ENCODE measurements at places on chromosomes 3 and 15.

DNA sequence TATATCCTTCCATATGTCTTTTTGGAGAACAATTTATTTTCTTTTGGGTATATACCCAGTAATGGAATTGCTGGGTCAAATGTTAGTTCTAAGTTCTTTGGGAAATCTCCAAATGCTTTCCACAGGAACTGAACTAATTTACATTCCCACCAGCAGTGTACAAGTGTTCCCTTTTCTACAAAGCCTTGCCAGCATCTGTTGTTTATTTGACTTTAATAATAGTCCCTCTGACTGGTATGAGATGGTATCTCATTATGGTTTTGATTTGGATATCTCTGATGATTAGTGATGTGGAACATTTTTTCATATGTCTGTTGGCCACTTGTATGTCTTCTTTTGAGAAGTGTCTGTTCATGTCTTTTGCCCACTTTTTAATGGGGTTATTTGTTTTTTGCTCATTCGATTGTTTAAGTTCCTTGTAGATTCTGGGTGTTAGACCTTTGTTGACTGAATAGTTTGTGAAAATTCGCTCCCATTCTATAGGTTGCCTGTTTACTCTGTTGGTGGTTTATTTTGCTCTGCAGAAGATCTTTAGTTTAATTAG, 48.4 kb downstream of the TMEM45A start:
- DNase-seq: no peak

GRCh38 chr3:159805411-159805772, 183.2 kb upstream of the IL12A start:
- DNase-seq: no peak

- DNase-seq: no peak
These were observed 73.1 kb upstream of the UMPS start for GRCh38 chr3:124657138-124657537.

DNA sequence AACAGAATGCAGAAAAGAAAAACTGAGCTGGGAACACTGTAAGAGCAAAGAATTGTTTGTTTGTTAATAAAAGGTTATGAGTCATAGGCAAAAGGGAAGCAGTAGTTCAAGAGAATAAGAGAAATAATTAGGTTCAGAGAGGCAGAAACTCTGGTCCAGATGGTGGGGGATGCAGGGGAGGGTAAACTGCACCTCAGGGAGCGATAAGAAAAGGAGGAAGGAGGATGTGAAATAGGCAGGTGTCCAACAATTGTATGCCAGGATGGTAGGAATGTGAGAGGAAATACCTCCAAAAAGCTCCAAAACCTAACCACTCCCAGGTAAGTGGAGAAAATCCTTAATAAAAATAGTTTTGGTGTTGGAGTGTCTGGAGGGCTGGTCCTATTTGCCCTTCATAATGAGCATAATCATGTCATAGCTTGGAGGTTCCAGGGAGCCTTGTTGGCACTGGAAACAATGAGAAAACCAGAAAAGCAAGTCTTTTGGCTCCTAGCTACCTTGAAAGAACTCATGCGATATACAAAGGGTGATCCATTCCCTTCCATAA, 405.4 kb upstream of the TBL1XR1 start:
- DNase-seq: peak; percentile 56

GRCh38 chr3:97291901-97292300, 472.7 kb upstream of the ARL6 start:
- no peak for DNase-seq

DNA sequence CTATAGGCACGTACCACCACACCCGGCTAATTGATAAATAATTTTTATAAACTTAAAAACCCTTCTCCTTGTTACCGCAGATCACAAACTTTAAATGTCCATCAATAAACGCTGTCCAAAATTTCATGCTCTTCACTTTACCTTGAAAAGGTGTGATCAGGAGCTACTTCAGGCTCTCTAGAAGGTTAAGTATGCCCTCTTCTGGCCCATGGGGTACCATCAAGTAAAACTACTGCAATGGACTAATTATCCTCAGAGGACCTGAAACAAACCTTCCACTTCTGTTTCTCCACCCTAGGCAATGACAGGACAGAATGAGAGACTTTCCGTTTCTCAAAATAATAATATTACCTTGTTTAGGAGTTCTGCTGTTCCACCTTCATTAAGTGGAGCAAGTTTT, 9.2 kb downstream of the LZTFL1 start:
- no peak for DNase-seq

DNA sequence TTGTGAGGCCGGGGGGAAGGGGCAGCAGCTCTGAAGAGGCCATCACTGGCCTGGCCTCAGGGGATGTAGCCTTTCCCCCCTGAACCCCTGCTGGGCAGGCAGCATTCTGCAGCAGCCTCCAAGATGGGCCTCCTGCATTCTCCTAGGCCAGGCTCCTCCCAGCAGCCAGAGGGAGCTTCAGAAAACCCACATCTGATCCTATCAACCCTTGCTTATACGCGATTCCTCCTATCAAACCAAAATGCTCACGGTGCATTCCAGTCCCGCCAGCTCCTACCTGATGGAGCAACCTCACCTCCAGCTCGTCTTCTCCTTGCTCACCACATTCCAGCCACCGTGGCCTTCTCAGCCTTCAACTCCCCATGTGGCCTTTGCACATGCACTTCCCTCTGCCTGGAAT, 85.7 kb downstream of the MEGF11 start:
- no peak for DNase-seq

- DNase-seq: no peak
These were observed 8.1 kb upstream of the MAP6D1 start for GRCh38 chr3:183833516-183833915.

DNA sequence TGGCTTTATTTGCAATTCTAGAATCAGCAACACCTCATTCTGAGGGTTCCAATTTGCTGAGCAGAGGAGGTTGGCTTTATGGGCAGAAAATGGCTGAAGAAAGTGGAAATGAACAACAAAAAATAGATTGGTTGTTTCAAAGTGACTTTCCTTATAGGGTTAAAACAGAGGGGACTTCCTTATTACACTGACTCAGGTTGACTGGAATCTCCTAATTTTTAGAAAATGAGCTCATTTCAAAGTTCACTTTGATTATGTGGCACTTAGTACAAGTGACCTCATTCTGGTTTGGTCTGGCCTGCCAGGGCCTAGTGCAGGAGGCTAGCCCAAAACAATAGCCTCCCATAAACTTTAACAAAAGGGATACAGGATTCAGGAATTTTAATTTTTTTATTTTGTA, 41.4 kb downstream of the NFKBIZ start:
- DNase-seq: no peak

- DNase-seq: no peak
These were observed 831 bp upstream of the KAT2B start for GRCh38 chr3:20039466-20039764.

DNA sequence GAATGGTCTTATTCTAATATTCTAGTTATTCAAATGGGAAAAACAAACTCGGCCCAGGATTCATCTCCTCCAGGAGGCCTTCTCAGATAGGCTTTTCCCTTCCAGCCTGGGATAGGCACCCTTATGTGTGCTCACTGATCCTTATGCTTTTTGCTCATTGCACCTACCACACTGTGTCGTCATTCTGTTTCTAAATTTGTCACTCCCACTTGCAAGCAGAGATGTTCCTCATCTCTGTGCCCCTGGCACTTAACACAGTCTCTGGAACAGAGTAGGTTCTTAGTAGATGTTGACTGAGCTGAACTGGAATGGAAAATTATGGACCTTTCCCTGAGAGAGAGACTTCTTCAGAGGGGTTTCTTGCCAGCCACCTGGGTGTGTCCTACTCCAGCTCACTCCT, 18.7 kb upstream of the SPG11 start:
- DNase-seq: no peak

DNA sequence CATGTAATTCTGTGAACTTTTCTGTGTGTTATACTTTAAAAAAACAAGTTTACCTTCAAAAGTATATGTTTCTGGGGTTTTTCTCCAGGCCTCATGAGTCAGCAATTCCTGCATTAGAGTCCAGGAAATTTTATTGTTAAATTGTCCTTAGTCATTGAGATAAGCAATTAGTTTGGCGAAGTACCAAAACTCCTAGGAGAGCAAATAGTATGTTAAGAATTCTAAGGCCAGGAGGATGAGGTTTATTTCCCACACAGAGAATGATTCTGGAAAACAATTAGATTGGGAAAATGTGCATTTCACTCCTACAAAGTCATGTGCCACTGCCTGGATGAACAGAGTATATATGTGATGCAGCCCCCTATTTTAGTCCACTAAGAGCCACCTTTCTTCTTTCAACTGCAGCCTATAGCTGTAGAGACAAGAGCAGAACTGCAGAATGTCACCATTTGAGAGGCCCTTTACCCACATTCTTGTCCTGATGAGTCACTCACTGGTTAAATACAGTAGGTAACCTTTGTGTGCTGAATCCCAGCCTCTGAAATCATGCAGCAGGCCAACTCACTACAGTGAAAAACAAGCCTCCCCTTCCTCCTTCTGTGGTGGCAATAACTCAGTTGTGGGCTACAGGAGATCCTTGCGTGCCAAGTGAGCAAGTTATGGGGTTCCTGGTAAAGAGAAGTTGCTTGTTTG, 452.8 kb upstream of the THBS1 start:
- peak; percentile 94 for DNase-seq

- DNase-seq: peak; percentile 34
These were observed 2.2 kb downstream of the IGF1R start for GRCh38 chr15:98650417-98651035.

- peak; percentile 21 for DNase-seq
These were observed 59.3 kb downstream of the C3orf85 start for GRCh38 chr3:109195815-109196214.

GRCh38 chr3:45995236-45996192, at the start of gene FYCO1:
Gene FYCO1 (minus strand): TSS chr3:45995824. CDS start chr3:45984910, 10,914 bp downstream.
- DNase-seq: peak; percentile 69

DNA sequence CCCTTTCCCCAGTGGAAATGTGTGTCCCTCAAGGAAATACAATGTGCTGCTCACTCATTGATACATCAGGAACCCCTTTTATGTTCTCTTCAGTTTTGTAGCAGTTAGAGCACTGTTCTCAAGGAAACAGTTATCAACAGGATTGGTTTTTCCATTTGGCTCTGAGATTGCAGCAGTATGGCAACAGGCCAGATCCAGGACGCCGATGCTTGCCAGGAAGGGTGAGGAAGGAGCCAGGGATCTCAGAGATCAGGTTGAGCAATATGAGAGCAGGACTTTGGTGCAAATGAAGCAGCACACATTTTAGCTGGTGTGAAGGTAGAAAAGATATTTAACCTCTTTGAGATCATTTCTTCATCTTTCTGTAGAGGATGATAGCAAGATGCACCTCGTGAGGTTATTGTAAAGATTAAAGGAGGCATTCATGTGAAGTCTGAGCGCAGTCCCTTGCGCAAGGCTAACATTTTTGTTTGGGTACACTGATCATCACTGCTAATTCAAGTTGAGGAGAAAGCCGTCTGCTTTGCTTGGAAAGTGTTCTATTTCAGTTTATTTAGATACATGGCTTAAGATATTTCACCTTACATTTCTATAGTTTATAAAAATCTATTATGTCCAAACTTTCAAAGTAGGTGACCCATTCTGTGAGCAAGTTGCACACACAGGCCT, 68.5 kb downstream of the KCNH8 start:
- no peak for DNase-seq

Data from Caki2 (cell line).